Activated T-helper 2 cell treated with anti-CD3 and anti-CD28 coated beads, Interferon-gamma antibody, Interleukin-2, Interleukin-4, amounts not matched to agents 10 μg/mL and 5 μg/mL and 100 μg/mL, durations not matched to agents 14 hours and 24 hours and 36 hours (primary cell): ENCODE measurements at places on chromosomes 5 and 9. TPM values are rescaled to one million over a fixed set of nuclear protein-coding genes. Genes with fewer than 3 reads are reported as not detected.

GRCh38 chr9:79985772-79986171 is 414.0 kb downstream of the TLE4 start:
- DNase-seq: no peak
- H3K27me3 ChIP-seq: no peaks in the 10 kb centered on the region
- no peak overlapping the region for H3K4me3 ChIP-seq
- no peaks in the 10 kb centered on the region for H3K36me3 ChIP-seq
- H3K4me1 ChIP-seq: no peaks in the 10 kb centered on the region
- no peak overlapping the region for H3K27ac ChIP-seq

DNA sequence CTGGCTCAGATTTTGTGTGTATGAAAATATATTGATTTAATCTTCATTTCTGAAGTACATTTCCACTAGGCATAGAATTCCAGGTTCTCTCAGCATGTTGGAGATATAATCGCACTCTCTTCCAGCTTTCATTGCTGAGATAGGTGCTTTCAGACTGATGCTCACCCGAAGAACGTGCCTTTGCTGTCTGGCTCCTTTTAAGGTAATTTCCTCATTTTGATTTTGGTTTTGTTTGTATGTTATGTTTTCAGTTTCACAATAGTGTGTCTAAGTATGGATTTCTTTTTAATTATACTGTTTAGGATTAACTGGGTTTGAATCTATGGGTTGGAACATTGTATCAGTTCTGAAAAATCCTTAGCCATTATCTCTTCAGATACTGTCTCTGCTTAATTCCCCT is 132.0 kb upstream of the NFIB start:
- no peaks in the 10 kb centered on the region for H3K4me1 ChIP-seq
- DNase-seq: no peak
- no peaks in the 10 kb centered on the region for H3K36me3 ChIP-seq
- no peaks in the 10 kb centered on the region for H3K27me3 ChIP-seq

The ZBED3 gene
- total RNA-seq: 0.48 and 0.60 TPM in 2 replicates

GRCh38 chr9:90165281-90165680 is 477.3 kb downstream of the DIRAS2 start:
- DNase-seq: no peak
- H3K36me3 ChIP-seq: no peaks in the 10 kb centered on the region
- H3K4me1 ChIP-seq: no peaks in the 10 kb centered on the region
- H3K27me3 ChIP-seq: peaks cover 9% of the 10 kb centered on the region
- H3K27ac ChIP-seq: no peak overlapping the region

GRCh38 chr5:17000291-17000939 is 64.3 kb upstream of the MYO10 start:
- H3K27me3 ChIP-seq: peaks cover under 1% of the 10 kb centered on the region
- no peaks in the 10 kb centered on the region for H3K36me3 ChIP-seq
- no peak for DNase-seq

DNA sequence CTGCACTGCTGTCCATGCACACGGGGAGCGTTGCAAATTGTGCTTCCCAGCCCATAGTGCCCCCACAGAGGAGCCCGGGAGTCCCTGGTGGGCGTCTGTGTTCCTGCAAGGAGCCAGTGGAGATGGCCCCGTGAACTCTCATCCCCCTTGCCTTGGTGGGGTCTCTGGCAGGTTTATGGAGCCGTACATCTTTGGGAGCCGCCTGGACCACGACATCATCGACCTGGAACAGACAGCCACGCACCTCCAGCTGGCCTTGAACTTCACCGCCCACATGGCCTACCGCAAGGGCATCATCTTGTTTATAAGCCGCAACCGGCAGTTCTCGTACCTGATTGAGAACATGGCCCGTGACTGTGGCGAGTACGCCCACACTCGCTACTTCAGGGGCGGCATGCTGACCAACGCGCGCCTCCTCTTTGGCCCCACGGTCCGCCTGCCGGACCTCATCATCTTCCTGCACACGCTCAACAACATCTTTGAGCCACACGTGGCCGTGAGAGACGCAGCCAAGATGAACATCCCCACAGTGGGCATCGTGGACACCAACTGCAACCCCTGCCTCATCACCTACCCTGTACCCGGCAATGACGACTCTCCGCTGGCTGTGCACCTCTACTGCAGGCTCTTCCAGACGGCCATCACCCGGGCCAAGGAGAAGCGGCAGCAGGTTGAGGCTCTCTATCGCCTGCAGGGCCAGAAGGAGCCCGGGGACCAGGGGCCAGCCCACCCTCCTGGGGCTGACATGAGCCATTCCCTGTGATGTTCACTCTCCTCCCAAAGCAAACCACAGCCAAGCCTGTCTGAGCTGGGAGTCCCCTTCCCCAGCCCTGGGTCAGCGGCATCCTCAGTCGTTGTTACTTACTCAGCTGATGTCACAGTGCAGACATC is 3.1 kb downstream of the MRPS2 start:
- peaks cover 15% of the 10 kb centered on the region for H3K4me1 ChIP-seq
- no peak overlapping the region for H3K27ac ChIP-seq

The TRIM7 gene
- total RNA-seq: 3.9 and 4.8 TPM in 2 replicates

The B4GALT7 gene
- total RNA-seq: 20.9 and 22.1 TPM in 2 replicates

The PCDHB9 gene
- total RNA-seq: not detected in 2 replicates

DNA sequence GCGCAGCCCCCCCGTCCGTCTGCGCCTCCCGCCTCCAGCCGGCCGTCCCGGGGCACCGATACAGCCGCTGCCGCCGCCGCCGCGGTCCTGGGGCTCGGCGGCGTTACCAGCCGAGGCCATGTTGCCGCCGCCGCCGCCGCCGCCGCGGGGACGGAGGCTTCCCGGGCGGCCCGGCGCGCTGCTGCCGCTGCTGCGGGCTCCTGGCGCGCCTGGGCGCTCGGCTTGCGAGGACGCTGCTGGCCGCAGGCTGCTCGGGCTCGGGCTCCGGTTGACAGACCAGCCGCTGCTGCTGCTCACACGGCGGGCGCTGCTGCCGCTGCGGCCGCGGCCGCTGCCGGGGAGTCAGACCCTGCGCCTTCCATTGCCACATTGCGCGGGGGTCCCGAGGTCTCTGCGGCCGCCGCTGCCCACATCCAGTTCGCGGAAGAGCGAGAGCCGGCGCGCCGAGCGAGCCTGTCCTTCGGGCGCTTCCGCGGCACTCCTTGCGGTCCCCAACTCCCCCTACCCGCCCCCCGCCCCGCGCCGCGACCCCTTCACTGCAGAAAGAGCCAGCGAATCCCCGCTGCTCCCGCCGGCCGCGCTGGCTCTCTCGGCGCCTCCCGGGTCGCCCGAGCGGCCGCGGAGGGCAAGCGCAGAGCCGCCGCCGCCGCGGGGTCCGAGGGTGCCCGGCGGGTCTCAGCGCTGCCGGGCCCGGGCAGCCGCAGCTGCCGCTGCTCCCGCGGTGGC is 8.4 kb downstream of the PTCH1 start:
- peaks cover 35% of the 10 kb centered on the region for H3K4me1 ChIP-seq
- no peak for DNase-seq
- peak overlapping the region; percentile 99 for H3K4me3 ChIP-seq
- H3K36me3 ChIP-seq: peaks cover 7% of the 10 kb centered on the region

DNA sequence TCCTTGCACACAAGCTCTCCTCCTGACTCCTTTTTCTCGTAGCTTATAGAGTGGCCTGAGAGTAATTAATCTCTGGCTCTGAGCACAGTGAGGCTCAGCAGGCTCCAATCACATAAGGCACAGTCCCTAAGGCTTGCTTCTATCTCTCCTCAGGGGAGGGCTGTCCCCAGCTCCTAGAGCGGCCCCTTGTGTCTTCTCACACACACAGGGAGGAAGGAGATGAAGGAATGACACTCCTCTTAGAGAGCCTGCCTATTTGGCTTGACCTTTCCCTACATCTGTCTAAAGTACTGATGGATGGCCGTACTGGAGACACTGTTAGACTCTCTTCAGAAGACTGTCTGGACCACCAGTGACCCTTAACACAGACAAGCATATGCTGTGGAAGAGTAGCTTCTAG is 12.9 kb downstream of the TAS2R1 start:
- H3K27me3 ChIP-seq: no peaks in the 10 kb centered on the region
- no peaks in the 10 kb centered on the region for H3K4me1 ChIP-seq
- H3K27ac ChIP-seq: no peak overlapping the region
- no peak overlapping the region for H3K4me3 ChIP-seq
- DNase-seq: no peak

The FOXD4L3 gene
- total RNA-seq: not detected in 2 replicates

The PKD2L2 gene
- total RNA-seq: not detected in 2 replicates

The CD14 gene
- 0.39 TPM in 2 replicates for total RNA-seq

- no peaks in the 10 kb centered on the region for H3K36me3 ChIP-seq
- peaks cover 19% of the 10 kb centered on the region for H3K27me3 ChIP-seq
- H3K4me3 ChIP-seq: no peak overlapping the region
- no peak for DNase-seq
Observed at GRCh38 chr5:110840347-110840960, 101.6 kb downstream of the SLC25A46 start.

- no peaks in the 10 kb centered on the region for H3K27me3 ChIP-seq
- H3K4me3 ChIP-seq: no peak overlapping the region
- no peaks in the 10 kb centered on the region for H3K36me3 ChIP-seq
Observed at GRCh38 chr5:116553366-116553765, 21.3 kb downstream of the SEMA6A start.

The SEMA5A gene
- total RNA-seq: 0.27 and 0.62 TPM in 2 replicates

The NMUR2 gene
- not detected in 2 replicates for total RNA-seq

The TAF11L5 gene
- not detected in 2 replicates for total RNA-seq

The PCDHGA12 gene
- total RNA-seq: 0.11 and 0.16 TPM in 2 replicates

The IL5 gene
- 100.0 and 113 TPM in 2 replicates for total RNA-seq

- H3K4me1 ChIP-seq: peaks cover 33% of the 10 kb centered on the region
- H3K27ac ChIP-seq: peak overlapping the region; percentile 81
- DNase-seq: peak; percentile 29
- no peaks in the 10 kb centered on the region for H3K36me3 ChIP-seq
- no peak overlapping the region for H3K4me3 ChIP-seq
- no peaks in the 10 kb centered on the region for H3K27me3 ChIP-seq
Observed at GRCh38 chr5:123438902-123439301, 15.7 kb upstream of the CEP120 start.
